ENCODE measurements at places on chromosomes 12 and 14.
A peak's percentile ranks its signal among the peaks of the same experiment; 100 is the strongest.

DNA sequence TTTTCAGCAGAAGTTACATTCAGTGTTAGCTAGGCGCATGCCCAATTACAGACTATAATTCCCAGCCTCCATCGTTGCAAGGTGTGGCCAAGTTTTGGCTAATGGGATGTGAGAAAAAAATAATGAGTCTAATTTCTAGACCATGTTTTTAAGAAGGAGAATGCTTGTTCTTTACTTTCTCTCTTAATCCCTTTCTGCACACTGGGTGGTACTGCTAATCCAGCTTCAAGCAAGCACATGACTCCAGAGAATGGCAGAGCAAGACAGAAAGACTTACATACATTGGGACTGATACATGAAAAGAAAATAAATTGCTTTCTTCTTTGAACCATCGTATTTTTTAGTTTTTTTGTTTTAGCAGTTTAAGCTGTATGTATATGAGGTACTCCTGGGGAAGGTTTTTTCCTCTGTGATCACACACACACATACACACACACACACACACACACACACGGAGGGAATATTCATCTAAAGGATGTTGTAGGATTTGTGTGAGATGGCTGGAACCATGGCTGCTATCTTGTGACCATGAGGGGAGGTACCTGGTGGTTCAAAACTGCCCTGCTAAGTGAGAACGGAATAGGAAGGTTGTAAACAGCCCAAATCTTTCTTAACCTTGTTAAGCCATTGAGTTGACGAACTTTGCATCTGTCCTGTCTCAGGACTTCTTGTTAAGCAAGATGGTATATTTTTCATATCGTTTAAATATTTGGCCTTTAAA, 34.3 kb upstream of the LTA4H start:
- no peaks in the 10 kb centered on the region for H3K36me3 ChIP-seq
- DNase-seq: no peak
- no peak overlapping the region for H3K4me3 ChIP-seq
- H3K4me1 ChIP-seq: peaks cover 12% of the 10 kb centered on the region
- H3K27ac ChIP-seq: no peak overlapping the region
- H3K27me3 ChIP-seq: no peaks in the 10 kb centered on the region

DNA sequence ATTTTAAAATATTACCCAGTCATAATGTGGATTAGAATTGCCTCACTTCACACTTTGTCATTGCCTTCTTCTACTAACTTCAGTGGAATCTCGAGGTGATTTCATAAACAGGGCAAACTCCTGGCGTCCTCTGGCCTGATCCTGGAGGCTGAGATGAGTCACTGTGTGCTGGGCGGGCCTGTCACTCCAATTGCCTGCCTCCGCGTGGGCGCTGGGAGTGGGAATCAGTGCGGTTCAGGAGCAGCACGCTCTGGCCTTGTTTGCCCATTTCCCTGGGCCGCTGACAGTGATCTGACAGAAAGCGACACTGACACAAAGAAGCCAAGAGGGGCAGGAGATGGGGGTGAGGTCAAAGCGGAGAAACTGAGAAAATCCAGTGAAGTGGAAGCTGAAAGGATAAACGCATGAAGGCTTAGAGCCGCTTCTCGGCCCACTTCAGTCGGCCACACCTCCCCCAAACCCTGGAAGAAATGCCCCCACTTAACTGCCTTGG, 29.7 kb downstream of the LGR5 start:
- H3K27ac ChIP-seq: no peak overlapping the region
- no peaks in the 10 kb centered on the region for H3K36me3 ChIP-seq
- no peaks in the 10 kb centered on the region for H3K4me1 ChIP-seq
- no peak overlapping the region for H3K4me3 ChIP-seq
- peaks cover 4% of the 10 kb centered on the region for H3K27me3 ChIP-seq

GRCh38 chr14:92412912-92413311, 89.9 kb downstream of the SLC24A4 start:
- no peak overlapping the region for H3K27ac ChIP-seq
- no peaks in the 10 kb centered on the region for H3K27me3 ChIP-seq
- no peaks in the 10 kb centered on the region for H3K36me3 ChIP-seq
- no peak for DNase-seq
- no peak overlapping the region for H3K4me3 ChIP-seq

DNA sequence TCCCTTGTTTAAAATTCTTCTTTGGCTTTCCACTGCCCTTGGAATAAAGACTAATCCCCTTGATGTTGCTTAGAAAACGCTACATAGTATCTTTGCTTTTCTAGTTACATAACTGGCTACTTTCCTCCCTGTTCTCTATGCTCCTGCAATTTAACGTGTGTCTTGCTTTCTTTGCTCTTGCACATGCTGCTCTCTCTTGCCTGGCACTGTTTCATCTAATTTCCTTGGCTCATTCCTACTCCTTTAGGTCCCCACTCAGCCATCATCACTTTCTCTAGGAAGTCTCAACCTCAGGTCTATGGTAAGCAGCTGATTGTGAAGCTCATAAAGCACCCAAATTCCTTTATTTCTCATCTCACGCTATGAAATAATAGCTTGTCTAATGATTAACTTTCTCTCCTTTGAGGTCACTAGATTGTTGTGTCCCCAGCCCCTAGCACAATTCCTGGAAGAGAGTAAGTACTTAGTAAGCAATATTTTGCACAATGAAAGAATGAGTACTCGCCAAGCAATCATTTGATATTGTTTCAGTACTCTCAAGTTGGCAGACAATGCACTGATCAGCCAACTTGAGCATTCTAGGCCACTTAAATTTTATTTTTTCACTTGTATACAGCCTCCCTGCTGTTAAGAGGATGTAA, 3.3 kb downstream of the ALDH6A1 start:
- H3K4me1 ChIP-seq: peaks cover 5% of the 10 kb centered on the region
- H3K27me3 ChIP-seq: no peaks in the 10 kb centered on the region
- no peak overlapping the region for H3K4me3 ChIP-seq
- no peaks in the 10 kb centered on the region for H3K36me3 ChIP-seq
- no peak overlapping the region for H3K27ac ChIP-seq

DNA sequence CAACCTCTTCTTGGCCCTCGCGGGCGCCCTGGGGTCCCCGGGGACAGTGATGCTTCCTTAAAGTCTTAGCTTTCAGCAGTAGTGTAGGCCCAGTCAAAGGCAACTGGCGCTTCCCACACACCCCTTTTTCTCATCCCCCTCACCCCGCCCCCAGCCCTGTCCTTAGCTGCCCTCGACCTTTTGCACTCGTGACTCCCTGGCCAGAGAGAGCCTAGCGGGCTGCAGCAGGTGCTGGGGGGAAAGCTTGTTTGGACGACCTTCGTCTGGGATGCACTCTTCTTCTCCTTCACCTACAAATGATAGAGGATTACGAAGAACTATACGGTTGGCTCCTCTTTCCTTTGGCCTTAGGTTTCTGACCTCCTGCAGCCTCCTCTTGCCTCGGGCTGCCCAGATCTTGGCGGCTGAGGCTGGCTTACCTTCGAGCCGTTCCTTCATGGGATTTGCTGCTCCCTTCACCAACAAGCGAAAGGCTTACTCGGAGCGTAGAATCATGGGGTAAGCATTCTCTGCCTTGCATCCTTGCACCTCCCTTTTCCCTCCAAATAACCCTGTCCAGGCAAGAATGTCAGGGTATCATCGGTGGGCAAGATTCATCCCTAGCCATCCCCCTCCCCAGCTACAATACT, 815 bp downstream of the COQ10A start:
- peak overlapping the region; percentile 46 for H3K27ac ChIP-seq
- H3K36me3 ChIP-seq: peaks cover 14% of the 10 kb centered on the region
- no peak for DNase-seq
- no peaks in the 10 kb centered on the region for H3K27me3 ChIP-seq
- peaks cover 4% of the 10 kb centered on the region for H3K4me1 ChIP-seq
- peak overlapping the region; percentile 65 for H3K4me3 ChIP-seq

DNA sequence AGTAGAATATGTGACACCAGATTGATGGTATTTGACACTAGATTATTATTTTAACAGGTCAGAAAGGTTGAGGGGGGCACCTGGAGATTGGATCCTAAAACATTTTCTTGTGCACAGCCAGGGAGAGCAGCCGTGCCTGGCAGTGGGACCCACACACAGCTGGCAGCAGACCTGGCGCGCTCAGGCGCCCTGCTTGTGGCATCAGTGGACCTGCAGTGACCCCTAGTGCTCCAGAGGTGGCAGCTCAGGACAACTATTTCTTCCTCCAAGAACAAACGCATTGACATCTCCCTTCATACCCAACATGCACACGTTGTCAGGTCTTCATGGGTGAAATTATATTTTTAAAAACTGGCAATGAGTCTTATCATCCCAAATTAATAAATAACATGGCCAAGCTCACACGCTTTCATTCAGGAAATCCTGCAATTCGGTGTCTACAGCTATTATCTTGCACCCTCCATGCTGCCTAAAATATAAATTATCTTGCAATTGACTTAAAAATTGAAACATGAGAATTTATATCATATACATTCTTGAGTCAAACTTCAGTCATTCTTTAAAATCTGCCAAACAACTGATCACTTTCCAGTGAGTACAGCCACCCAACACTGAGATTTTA, 7.7 kb upstream of the TMEM132D start:
- DNase-seq: no peak
- no peaks in the 10 kb centered on the region for H3K27me3 ChIP-seq
- no peak overlapping the region for H3K4me3 ChIP-seq
- H3K27ac ChIP-seq: no peak overlapping the region

DNA sequence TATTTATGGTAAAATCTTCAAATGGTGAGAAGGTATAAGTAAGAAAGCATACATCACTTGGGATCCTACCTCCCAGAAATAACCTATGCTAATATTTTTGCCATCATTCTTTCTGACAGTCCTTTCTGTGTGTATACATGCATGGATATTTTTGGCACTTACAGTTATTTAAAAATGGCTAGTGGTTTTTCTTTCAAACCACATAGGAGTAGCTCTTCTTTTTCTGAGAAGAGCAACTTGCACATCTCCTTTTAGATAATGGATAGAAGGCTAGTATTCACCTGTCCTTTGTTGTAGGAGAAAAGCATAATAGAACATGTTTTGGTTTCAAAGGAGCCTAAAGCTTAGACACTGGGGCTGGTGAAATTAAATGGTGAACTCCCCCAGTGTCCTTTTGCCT, 87.3 kb downstream of the EMP1 start:
- H3K4me1 ChIP-seq: no peaks in the 10 kb centered on the region
- H3K27ac ChIP-seq: no peak overlapping the region
- no peak overlapping the region for H3K4me3 ChIP-seq
- no peaks in the 10 kb centered on the region for H3K36me3 ChIP-seq
- no peaks in the 10 kb centered on the region for H3K27me3 ChIP-seq

DNA sequence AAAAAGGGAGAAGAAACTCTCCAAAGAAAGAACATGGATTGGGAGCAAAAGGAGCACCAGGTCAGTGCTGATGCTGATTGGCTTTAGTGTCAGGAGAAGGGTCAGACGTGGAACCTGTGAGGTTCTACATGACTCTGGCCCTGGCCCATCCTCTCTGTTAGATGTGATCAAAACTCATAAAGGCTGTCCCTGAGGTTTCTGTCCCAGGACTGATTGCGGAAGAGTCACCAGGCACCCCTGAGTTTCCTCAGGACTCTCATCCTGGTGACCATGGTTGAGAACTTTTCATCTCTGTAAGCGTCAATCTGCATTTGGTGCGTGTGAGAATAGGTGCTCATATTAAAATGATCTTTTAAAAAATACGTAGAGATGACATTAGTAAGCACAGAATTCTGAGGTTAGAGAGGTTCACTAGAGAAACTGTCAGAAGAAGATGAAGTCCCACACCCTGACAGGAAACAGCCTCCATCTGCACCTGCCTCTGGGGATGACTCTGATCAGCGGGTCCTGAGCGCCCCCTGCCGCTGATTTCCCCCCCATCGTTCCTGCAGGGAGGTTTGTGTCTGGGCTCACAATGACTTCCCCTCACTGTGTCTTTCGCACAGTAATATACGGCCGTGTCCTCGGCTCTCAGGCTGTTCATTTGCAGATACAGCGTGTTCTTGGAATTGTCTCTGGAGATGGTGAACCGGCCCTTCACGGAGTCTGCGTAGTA, 741.8 kb downstream of the TMEM121 start:
- no peak for DNase-seq
- no peak overlapping the region for H3K4me3 ChIP-seq

GRCh38 chr14:26856876-26857518, 259.2 kb upstream of the NOVA1 start:
- H3K27ac ChIP-seq: no peak overlapping the region
- no peaks in the 10 kb centered on the region for H3K36me3 ChIP-seq
- no peak for DNase-seq
- peaks cover 39% of the 10 kb centered on the region for H3K27me3 ChIP-seq
- H3K4me3 ChIP-seq: no peak overlapping the region
- peaks cover 5% of the 10 kb centered on the region for H3K4me1 ChIP-seq

- H3K27me3 ChIP-seq: no peaks in the 10 kb centered on the region
- H3K4me1 ChIP-seq: no peaks in the 10 kb centered on the region
- H3K36me3 ChIP-seq: no peaks in the 10 kb centered on the region
- H3K27ac ChIP-seq: no peak overlapping the region
These were observed 379.6 kb downstream of the FLRT2 start for GRCh38 chr14:85909581-85909980.

DNA sequence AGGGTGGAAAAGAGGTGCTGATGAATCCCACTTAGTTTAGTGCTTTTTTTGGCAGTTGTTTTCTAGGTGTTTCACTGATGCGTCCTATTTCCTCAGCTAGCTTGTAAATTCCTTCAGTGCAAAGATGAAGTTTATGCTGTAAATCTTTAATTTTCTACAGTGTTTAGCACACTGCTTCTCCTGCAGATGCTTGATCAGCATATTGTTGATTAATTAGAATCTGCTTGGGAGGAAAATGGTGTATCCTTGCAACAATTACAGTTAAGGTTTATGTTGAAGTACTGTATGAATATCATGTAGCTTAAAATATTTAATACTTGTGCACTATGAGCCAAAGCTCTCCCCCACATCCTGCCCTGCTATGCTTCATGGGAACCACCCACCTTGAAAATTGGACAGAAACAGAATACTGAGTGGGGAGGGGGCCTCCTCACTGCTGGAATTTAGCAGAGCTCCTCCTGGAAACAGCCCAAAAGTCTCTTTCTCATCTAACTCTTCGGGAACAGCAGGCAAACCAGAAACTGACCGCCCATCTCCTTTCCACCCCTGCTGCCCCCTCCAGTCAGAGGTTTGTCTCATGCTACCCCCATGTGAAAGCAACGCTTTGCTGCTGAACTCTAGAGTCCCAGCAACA, 20.3 kb upstream of the DHRS4 start:
- no peaks in the 10 kb centered on the region for H3K36me3 ChIP-seq
- H3K27me3 ChIP-seq: no peaks in the 10 kb centered on the region
- H3K4me3 ChIP-seq: no peak overlapping the region

- DNase-seq: no peak
- H3K4me1 ChIP-seq: peaks cover 12% of the 10 kb centered on the region
- H3K27ac ChIP-seq: no peak overlapping the region
- H3K36me3 ChIP-seq: peaks cover 4% of the 10 kb centered on the region
These were observed 11.6 kb downstream of the FBXW8 start for GRCh38 chr12:116922194-116922897.

DNA sequence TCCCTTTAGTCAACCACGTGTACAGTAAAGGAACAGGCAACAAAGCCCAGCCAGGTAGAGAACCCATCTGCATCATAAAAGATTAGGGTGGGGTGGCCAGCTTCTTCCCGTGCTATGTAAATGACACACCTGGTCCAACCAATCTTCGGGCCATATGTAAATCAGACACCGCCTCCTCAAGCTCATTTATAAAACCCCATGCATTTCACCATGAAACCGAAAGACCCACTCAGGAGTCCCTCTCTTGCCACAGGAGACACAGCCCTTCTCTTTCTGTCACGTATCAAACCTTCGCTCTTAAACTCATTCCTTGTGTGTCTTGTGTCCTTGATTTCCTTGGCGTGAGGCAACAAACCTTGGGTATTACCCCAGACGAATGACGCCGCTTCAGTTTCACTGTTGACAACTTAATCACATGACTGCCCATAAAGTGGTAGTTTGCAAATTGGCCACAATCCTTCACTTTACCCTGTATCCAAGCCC, 59.8 kb upstream of the TBPL2 start:
- H3K4me3 ChIP-seq: no peak overlapping the region
- no peaks in the 10 kb centered on the region for H3K36me3 ChIP-seq
- no peaks in the 10 kb centered on the region for H3K27me3 ChIP-seq
- H3K4me1 ChIP-seq: no peaks in the 10 kb centered on the region
- H3K27ac ChIP-seq: no peak overlapping the region
- DNase-seq: no peak

All from RWPE2 (cell line).